H9 (cell line): ENCODE measurements at places on chromosomes 1 and 21.
A peak's percentile ranks its signal among the peaks of the same experiment; 100 is the strongest.

GRCh38 chr1:46030074-46030870 lies 102.2 kb downstream of the PIK3R3 start:
- DNase-seq = peak; percentile 17

- no peak for DNase-seq
Measured at GRCh38 chr1:174239541-174239940, 80.2 kb downstream of the RABGAP1L start.

- DNase-seq = no peak
Measured at GRCh38 chr1:62716397-62716796, 28.2 kb upstream of the DOCK7 start.

- DNase-seq = no peak
Measured at GRCh38 chr1:209150114-209150513, 433.4 kb upstream of the CAMK1G start.
